Stimulated activated CD4-positive, alpha-beta T cell treated with anti-CD3 and anti-CD28 coated beads, Interleukin-4, amount 100 ng/mL, for 4 hours (primary cell): ENCODE measurements at places on chromosomes 6 and 20.

DNA sequence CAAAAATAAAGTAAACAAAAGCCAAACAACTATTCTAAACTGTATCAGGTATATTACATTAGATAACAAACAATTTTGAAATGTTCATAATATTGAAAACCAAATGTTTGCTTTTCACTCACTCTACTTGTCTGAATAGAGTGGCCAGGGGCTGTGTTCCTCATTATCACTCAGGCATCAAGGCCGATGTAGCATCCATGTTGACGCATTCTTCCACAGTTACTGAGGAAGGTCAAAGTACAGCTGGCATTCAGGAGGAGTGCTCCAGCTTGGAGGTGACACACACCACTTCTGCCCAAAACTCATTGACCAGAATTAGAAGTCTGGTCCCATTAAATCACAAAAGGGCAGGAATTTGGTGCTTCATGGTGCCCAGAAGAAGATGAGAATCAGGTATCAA, 137.6 kb upstream of the MANEA start:
- no peak for DNase-seq

DNA sequence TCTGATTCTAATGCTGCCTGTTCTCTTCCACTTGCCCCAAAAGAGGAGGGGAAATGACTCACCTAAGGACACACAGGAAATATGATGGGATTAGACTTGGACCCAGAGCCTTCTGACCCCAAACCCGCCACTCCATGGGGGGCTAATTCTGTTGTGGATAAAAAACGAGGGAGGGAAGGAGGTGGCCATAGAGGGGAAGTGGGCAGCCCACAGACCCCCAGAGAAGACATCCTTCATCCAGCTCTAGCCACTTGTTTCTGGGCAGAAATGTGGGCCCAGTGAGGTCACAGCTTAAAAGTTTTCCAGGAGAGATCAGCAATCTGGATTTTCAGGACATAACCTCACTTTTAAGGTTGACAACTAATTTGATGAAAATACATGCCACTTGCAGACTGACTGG, 202.1 kb downstream of the ANKRD60 start:
- DNase-seq = no peak

DNA sequence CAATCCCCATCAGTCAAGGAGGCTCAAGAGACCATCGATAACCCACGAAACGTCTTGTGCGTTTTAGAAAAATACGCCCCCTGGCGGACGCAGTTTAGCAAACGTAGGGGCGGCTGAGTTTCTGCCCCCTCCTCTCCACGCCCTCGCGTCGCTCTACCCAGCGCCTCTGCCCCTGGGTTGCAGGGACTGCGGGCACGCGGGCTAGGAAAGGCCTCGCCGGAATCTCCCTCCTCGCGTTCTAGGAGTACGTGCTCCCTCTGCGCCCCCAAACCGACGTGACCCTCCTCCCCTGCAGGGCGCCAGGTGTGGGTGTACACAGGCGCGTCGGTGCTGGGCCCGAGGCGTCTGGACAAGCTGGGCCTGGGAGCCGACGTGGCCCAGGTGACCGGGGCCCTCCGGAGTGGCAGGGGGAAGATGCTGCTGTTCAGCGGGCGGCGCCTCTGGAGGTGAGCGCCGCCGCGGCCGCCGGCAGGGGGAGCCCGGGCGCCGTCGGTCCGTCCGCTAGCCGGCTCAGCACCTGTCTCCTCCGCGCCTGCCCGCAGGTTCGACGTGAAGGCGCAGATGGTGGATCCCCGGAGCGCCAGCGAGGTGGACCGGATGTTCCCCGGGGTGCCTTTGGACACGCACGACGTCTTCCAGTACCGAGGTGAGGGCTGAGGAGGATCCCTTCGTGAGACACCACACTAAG, 5.3 kb downstream of the MMP9 start:
- peak; percentile 56 for DNase-seq

- DNase-seq = no peak
These were observed 50.3 kb downstream of the EDN1 start for GRCh38 chr6:12340488-12340818.

GRCh38 chr6:140774080-140774505, 1358.6 kb upstream of the GJE1 start:
- DNase-seq = no peak

GRCh38 chr20:32078791-32079190, 26.7 kb downstream of the HCK start:
- DNase-seq = no peak

- DNase-seq = no peak
These were observed 31.7 kb upstream of the UBR2 start for GRCh38 chr6:42532038-42532669.

- DNase-seq = no peak
These were observed 126.6 kb downstream of the TAF4 start for GRCh38 chr20:61938839-61939690.

GRCh38 chr6:47477497-47478232, at the start of gene CD2AP:
Gene CD2AP (plus strand): TSS chr6:47477789. CDS start chr6:47478245, 456 bp downstream.
- peak; percentile 85 for DNase-seq

GRCh38 chr20:4112481-4113421, 97.4 kb upstream of the RNF24 start:
- no peak for DNase-seq

DNA sequence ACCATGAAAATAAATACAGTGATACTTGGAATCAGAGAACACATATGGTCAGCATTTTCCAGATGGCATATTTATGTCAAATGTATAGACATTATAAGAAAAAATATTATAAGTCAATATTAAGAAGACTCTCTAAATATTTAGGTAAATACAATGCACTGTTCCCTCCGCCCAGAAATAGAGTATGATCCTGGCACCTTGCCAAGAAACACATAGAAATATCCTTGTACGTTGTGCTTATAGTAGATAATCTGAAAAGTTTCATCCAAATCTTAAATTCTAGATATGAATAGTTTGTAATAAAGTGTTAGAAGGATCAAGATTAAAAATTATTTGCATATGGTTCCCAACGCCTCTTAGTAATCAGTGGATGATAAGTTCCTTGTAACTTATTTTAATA, 645.8 kb upstream of the GJE1 start:
- DNase-seq = no peak

DNA sequence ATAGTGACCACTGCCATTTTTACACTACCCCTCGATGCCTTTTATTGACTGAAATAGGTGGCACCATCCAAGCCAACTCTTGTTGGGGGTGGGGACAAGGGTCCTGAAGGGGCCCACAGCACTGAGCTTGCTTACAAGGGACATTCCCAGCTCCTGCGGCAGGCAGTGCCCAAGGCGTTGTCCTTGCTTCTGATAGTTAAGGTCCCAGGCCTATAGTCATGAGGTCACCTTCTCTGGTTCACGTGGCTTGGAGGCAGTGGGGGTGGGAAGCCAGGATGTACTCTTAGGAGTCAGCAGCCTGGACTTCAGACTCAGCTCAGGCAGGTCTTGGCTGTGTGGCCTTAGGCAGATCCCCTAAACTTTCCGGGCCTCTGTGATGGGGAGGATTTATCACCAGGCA, 48.6 kb downstream of the TOX2 start:
- no peak for DNase-seq

DNA sequence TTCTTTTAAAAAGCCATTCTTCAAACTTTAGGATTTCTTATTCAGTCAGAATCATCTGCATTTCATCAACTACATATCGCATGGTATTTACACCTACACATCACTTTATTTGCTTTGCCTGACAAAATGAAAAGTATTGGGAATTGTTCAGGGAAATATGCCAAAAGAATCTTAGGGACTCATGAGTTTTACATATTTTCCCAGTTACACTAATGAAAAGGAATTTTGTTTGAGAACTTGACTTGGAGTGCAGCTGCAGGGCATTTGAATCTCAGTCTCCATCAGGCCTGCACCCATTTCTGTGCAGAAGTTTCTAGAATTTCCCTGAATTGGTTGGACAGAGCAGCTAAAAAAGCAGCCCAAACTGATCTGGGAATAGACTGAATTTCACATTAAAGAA, 65.3 kb downstream of the MTHFD1L start:
- DNase-seq = no peak

- DNase-seq = no peak
These were observed 155.3 kb downstream of the JARID2 start for GRCh38 chr6:15401120-15401519.

- DNase-seq = no peak
These were observed 29.2 kb upstream of the DSP start for GRCh38 chr6:7512320-7512719.

GRCh38 chr20:17595856-17596255, 26.0 kb downstream of the DSTN start:
- no peak for DNase-seq

GRCh38 chr6:22471132-22471690, 98.2 kb upstream of the HDGFL1 start:
- no peak for DNase-seq

DNA sequence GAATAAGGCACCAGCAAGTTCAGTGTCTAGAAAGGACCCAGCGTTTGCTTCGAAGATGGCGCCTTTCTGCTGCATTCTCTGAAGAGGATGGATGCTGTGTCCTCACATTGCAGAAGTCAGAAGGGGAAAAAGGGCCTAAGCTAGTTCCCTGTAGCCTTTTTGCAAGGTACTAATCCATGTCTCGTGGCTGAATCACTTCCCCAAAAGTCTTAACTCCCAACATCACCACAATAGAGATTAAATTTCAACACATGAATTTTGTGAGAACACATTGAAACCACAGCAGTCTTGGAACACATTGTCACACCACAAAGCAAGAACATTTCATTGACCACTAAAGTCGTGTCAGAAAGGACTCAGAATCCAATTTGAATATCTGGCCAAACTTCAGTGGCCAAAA, 42.1 kb downstream of the KLHL31 start:
- DNase-seq = no peak

DNA sequence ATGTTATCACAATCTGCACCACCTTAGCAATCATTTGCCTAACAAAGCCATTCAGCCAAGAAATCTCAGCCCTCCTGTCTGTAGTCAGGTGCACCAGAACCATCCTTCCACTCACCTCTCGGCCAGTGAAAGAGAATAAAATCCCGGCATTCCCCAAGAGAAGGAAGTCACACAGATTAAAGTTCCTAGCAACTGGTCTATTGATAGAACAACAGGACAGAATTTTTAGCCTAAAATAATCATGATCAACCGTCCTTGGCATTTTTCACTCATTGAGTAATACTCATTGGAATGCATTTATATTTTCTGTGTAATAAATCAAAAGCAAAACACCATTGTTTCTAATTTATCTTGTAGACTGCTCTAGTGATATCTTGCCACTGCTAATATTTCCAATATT, 85.7 kb upstream of the CDH4 start:
- DNase-seq = no peak

- no peak for DNase-seq
These were observed 37.7 kb downstream of the FOXO3 start for GRCh38 chr6:108598305-108598863.

- DNase-seq = no peak
These were observed 84.6 kb downstream of the PDE7B start for GRCh38 chr6:135935941-135936601.

DNA sequence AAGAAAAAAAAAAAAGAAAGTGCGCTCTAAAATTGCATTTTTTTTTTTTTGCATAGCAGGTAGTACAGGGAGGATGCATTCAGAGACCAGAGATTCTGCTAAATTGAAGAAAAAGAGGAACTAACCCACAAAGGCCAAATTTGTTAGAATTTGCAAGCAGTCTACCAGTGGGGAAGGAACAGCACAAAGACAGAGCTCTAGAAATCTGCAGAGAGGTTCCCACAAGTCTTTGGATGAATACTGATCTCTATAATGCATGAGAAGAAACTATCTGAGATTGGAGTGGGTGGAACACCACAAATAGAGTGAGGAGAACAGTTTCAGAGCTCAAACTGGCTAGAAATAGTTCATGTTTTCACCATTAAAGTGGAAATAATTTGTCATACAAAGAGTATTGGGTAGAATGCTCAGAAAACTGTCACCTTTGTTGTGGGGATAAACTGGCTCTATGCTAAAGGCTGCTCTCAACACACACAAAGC, 79.6 kb upstream of the AHI1 start:
- DNase-seq = no peak
